ENCODE measurements at places on chromosomes 4 and X. TPM values are rescaled to one million over a fixed set of nuclear protein-coding genes. Genes with fewer than 3 reads are reported as not detected.

Gene NEUROG2
- not detected for total RNA-seq

Gene UCP1
- not detected for total RNA-seq

Gene SPATA18
- 17.3 TPM for total RNA-seq

Gene ADH5
- total RNA-seq, result 166 TPM

Gene TLR1
- 26.4 TPM for total RNA-seq

Gene REELD1
- total RNA-seq, result 0.29 TPM

Gene UNC5C
- 6.7 TPM for total RNA-seq

Gene DCHS2
- 0.32 TPM for total RNA-seq

Gene TCEAL7
- 2.6 TPM for total RNA-seq

Gene FGB
- total RNA-seq, result 1.2 TPM

Gene KLHL34
- not detected for total RNA-seq

Gene TSPAN6
- total RNA-seq, result 13.9 TPM

Gene MAGEA2B
- not detected for total RNA-seq

GRCh38 chr4:2843263-2843940 is at the start of gene ADD1:
Gene ADD1 (plus strand): TSS chr4:2843844. CDS start chr4:2875916, 32,072 bp downstream.
- peak; percentile 95 for DNase-seq

GRCh38 chr4:94412658-94413038 is 39.1 kb upstream of the PDLIM5 start:
- DNase-seq, result no peak

GRCh38 chr4:185479507-185479971 is 8.0 kb upstream of the CCDC110 start:
- DNase-seq, result no peak

DNA sequence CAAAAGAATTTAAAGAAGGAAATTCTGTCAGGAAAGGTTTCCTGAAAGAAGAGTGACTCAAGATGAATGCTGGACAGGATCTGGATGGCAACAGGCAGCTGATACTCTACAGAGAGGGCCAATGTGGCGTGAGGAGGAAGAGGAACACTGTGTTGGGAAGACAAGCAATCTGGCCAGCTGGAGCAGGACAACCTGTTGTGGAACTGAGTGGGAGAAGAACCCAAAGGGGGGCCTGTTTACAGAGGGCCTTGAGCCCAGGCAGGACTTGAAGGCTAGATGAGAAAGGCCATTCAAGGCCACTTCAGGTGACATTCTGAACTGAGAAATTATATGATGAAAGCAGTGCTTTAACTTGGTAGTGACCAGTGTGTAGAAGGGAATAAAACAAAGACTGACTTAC is 8.5 kb downstream of the OTUD4 start:
- DNase-seq, result no peak

GRCh38 chr4:84957514-84958420 is 8.7 kb downstream of the WDFY3 start:
- no peak for DNase-seq

DNA sequence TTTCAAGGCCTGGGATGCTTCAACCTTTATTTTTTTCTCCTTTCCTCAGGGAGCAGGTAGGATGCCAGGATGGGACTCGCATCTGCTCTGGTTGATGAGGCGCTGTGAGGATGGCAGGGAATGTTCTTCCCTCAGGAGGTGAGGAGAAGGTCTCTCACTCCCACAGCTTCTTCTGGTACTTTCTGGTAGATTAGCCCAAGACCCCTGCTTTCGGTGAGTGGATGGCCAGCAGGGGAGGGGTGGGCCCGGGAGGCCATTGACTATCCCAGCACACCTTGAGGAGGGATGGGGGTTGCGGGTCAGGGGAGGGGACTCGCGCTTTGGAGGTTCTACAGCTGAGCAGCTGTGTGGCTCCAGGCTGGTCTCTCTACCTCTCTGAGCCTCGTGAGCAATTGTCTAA is 14.8 kb downstream of the CYTL1 start:
- no peak for DNase-seq

- no peak for DNase-seq
These were observed 140.5 kb downstream of the PACRGL start for GRCh38 chr4:20840648-20841190.

- no peak for DNase-seq
These were observed 2135.5 kb downstream of the PCDH7 start for GRCh38 chr4:32855622-32856021.

- no peak for DNase-seq
These were observed 192.4 kb upstream of the NEIL3 start for GRCh38 chr4:177117256-177117655.

- DNase-seq, result peak; percentile 20
These were observed 11.8 kb upstream of the SPON2 start for GRCh38 chr4:1183985-1184773.

DNA sequence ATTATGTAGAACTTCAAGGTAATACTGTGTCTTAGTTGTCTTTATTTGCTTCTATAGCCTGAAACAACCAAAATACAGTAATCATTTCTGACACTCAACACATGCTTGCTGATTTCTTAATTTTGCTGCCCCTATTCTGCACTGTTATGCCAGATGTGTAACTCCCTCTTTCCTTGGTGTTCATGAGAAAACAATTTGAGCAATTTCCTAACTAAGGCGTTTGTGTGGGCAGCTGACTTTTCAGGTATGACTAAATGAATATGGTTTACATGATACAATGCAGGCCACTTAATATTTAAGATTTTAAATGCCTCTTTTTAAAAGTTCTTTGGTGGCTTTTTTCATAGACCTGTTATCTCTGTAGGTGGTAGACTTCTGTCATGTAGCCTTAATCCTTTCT is 46.1 kb upstream of the CENPE start:
- DNase-seq, result no peak

- no peak for DNase-seq
These were observed 70.1 kb downstream of the CHM start for GRCh38 chrX:85977218-85977617.

DNA sequence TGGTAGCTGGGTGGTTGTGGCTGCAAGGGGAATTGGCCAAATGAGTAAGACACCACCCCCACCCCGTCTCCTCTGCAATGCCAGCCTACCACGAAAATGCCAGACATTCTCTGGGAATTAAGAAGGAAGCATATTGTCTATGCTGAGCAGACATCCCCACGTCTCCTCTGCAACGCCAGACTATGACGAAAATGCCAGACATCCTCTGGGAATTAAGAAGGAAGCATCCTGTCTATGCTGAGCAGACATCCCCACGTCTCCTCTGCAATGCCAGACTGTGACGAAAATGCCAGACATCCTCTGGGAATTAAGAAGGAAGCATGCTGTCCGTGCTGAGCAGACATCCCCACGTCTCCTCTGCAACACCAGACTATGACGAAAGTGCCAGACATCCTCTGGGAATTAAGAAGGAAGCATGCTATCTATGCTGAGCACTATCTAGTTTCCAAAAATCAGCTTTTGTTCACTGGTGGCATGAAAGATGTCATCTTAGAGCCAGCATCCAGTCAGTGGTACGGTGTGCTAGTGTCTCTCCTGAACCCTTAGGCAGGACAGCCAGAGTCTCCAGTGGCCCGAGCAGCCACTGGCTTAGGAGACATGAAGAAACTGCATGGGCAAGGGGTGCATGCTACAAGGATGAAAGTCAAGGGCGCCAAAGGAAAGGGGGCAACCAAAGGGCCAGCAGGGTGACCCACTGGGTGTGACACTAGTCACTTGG is 339.8 kb upstream of the FRG1 start:
- no peak for DNase-seq

GRCh38 chrX:48958635-48959094 is 1.3 kb upstream of the OTUD5 start:
- DNase-seq, result peak; percentile 64

- DNase-seq, result no peak
These were observed 411.3 kb upstream of the EMCN start for GRCh38 chr4:100929135-100929534.

DNA sequence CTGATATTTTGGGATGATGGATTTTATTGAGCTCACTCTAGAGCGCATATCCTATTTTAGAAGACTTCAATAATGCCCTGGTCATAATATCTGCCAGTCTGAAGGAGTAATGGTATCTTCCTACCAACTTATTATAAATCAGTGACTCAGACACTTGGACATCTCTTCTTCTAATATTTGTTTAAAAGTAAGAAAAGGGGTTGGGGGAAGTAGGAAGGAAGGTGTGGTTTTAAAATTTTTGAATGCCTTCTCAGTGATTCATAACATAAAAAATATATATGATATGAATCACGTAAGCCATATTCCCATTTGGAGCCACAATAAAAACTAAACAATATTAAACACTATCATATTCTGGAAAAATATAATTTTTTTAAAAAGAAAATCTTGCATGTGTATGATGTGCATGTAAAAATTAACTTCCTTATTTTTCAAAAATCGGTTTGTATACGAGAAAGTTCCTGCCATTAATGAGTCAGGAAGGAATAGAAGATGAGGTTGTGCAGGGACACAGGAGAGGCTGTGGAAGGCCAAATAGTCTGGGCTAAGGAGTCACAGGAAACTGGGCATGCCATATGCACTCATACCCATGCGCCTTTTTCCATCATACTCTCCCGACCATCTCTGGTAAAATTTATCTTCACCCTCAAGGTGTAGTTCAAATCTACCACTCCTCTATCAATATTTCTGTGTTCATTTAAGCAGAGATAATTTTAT is 286.5 kb downstream of the EPHA5 start:
- DNase-seq, result no peak

DNA sequence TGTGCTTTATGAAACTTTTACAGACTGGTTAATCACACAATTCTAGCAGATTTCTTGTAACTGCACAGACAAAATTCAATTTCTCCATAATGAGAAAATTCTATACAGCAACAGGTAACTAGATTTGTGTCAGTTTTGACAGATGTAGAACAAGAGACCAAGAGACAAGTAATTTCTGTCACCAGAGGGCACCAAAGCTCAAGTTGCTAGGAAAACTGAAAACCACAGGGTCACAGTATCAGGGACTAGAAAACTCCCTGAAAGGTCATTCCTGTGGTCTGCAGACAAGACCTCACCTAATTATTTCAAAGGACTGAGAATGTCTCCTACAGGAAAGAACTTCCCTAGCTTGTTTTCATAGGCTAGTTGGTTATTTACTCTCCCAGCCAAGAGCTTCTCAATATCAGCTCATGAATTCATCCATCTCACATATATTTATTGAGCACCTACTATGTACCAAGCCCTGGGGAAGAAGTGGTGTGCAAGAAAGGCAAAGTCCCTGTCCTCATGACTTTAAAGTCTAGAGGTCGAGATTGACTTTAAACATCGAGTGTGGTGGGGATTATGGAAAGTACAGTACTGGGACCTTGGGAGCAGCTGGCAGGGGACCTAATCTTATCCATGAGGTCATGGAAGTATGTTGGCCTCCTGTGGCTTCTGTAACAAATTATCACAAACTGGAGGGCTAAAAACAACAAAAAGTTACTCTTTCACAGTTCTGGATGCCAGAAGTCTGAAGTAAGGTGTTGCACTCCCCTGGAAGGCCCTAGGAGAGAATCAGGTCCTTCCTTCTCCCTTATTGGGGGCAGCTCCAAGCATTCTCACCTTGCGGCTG is 47.8 kb upstream of the SETD7 start:
- no peak for DNase-seq

DNA sequence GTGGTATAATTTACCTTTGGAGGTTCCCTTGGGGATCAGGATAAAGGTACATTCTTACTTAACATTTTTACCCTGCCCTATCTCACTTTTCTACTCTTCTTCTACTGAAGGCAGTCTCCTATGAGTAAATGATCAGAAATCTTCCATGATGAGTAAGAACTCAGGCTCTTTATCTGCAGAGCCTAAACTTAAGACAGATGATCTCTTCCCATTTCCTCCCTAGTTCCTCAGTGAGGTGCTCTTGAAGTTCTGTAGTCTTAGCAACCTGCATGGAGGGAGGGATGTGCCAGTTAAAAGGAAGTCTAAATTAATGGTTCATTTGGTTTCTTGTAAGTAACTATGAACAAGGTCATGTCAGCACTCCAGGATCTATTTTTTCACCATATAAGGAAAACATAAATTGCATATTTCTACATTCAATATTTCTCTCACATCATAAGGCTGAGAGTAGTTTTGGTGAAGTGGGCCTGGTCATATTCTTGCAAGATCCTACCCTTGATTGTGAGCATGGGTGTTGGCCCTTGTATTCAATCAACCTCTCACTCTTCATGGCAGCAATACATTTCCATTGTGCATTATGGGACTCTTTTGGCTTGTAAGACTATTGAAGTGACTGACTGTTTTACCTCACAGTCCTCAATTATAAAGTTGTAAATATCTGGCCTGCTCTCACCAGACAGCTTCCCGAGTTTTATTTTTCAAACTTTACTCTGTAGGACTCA is 295.5 kb downstream of the SLC7A11 start:
- no peak for DNase-seq

DNA sequence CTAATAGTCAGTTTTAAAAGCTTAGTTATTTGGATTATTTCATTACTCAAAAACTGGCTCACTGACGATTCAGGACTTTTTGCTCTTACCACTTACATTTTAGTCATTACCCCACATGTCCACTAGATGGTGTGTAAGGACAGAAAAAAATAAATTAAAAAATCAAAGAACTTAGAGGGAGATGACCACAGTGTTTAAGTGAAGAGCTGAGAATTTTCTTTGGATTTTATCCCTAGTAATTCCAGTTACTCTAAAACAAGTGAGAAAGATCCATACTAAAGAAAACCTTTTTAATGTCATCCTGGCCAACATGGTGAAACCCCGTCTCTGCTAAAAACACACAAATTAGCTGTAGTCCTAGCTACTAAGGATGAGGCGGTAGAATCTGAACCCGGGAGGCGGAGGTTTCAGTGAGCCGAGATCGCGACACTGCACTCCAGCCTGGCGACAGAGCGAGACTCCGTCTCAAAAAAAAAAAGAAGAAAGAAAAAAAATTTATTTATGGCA is 26.4 kb upstream of the TMPRSS11B start:
- no peak for DNase-seq

DNA sequence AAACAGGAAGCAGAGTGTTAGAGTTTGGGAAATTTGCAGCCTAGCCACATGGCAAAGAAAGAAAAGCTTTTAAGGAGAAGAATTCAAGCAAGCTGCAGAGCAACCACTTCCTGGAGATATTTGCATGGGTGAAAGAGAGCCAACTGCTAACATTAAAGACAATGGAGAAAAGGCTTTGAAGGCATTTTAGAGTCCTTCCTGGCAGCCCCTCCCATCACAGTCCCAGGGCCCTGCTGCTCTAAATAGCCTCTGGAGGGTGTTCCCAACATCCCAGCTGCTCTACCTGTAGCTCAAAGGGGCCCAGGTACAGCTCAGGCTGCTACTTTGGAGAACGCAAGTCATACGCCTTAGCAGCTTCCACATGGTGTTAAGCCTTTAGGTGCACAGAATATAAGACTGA is 235.9 kb upstream of the FMR1 start:
- DNase-seq, result no peak

- no peak for DNase-seq
These were observed 67.7 kb downstream of the SEL1L3 start for GRCh38 chr4:25795091-25795490.

- DNase-seq, result no peak
These were observed 371.3 kb upstream of the NOCT start for GRCh38 chr4:138644322-138644721.

- DNase-seq, result no peak
These were observed 17.6 kb downstream of the TMEM187 start for GRCh38 chrX:153989973-153990655.

DNA sequence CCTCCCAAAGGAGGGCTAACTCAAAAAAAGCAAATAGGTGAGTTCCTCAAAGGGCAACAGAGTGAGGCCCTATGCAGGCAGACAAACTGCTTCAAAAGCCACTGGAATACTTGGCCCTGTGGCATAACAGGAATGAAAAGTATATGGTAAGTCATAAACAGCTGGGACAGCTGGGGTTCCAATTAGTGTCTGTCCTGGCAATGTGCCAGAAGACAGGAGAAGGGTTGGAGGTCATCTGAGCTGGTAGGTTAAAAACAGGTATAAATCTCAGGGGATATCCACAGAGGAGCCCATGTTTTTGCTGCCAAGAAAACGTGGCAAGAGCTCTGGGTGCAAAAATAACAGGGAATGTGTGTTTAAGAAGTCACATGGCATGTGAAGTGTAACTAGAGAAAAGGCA is 111.6 kb downstream of the APOOL start:
- no peak for DNase-seq

All from upper lobe of right lung (tissue), 1 donor.